ENCODE measurements at places on chromosomes 16 and 17.

GRCh38 chr17:14605267-14605599, 304.4 kb downstream of the HS3ST3B1 start:
- no peak for DNase-seq

- no peak for DNase-seq
Observed at GRCh38 chr16:84810518-84811273, 9.1 kb upstream of the CRISPLD2 start.

- DNase-seq = no peak
Observed at GRCh38 chr16:79076047-79076767, 524.3 kb downstream of the MAF start.

DNA sequence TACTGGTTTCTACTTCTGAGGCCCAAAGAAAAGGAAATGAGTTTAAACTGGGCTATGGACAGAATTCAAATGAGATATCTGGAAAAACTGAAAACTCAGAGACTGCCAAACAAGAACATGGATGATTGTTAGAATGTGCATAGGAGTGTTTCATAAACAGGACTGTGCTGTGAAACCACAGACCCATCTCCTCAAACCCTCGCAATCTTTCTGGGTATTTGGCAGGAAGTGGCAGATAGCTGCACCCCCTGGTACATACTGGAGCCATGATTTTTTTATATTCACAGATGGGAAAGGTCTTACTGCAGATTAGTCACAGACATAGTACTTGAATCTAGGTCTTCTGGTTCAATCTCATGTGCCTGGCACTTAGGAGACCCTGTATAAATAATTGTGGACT, 145.0 kb downstream of the CCDC182 start:
- no peak for DNase-seq

- DNase-seq = no peak
Observed at GRCh38 chr17:72266112-72266775, 145.4 kb downstream of the SOX9 start.

DNA sequence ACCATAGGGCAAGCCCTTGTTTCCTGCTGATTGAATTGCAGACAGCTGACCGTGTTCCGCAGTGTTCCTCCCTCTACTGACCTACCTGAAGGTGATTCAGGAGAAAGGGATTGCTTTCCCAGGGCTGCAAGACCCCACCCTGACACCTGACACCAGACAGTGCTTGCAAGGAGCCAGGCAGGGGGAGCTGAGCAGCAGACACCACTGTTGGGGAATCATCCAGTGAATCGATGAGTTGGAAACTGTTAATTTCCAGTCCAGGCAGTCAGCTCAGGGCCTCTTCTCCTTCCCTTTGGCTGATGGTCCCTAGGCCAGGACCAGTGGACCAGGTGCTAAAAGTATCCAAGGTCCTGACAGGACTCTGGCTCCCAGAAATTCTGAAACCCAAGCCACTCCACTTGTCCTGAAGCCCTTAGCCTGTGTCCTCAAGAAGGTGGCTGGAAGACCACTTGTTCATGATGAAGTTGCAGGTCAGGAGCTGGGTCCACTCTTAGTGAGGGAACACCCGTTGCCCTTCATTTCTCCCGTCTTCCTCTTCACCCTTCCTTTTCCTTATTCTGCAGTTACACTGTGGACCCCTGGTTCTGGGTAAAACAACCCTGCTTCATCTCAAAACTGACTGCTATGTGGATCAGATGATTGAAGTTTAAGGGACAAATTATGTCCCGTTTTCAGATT, 9.5 kb upstream of the UNK start:
- DNase-seq = no peak

All from stimulated activated CD4-positive, alpha-beta T cell treated with anti-CD3 and anti-CD28 coated beads, Interleukin-4, amount 100 ng/mL, for 48 hours (primary cell).